Brain (organoid and tissue), 16 donors: ENCODE measurements at places on chromosomes 4 and X.

DNA sequence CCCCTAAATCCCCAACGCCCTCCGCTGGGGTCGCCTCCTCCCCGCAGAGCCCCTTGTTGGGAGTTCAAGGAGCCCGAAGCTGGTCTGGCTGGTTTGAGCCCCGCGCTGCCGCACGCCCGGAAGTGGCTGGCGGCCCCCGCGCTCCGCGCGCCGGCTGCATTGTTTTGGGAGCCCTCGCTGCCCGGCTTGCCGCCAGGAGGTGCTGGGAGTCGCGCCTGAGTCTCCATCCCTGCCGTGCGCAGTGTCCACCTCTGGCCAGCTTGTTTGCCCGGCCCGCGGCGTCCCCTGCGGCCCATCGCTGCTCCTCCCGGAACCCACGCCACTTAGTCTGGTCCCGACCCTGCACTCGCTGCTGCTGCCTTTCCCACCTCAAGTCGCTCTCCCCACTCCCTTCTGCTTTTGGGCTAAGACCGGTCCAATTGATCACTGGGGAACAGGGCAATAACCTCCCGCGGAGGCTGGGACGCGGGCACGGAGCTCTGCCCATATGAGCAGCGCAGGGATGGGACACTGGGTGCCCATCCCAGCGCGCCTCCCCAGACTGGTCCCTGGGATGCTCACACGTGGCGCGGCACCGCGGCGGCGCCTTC lies 2.2 kb upstream of the SFRP2 start:
- peak; percentile 72 for DNase-seq

- no peak for DNase-seq
These were observed 22.8 kb upstream of the SPON2 start for GRCh38 chr4:1195109-1195671.

DNA sequence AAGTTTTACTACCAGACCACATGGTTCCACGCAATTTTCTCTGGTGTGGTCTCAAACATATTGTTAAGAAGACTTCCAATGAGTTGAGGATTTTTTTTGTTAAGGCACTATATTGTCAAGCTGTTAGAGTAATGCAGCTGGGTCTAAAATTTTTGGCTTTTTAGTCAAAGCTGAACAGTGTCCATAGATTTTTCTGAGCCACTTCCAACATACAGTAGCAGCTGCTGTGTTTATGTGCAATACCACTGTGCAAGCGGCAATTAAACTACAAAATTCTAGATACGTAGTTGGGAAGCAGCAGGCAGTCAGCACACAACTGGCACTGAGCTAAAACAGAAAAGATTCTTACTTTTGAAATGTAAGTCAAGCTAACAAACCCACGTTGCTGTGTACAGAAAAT lies 1551.1 kb upstream of the AGA start:
- peak; percentile 42 for DNase-seq

GRCh38 chr4:1705732-1706131 lies 6.4 kb downstream of the SLBP start:
- no peak for DNase-seq

GRCh38 chr4:67546971-67547370 lies 1.7 kb upstream of the CENPC start:
- DNase-seq, result no peak

- DNase-seq, result no peak
These were observed 150.2 kb upstream of the HAND2 start for GRCh38 chr4:173680278-173680677.

DNA sequence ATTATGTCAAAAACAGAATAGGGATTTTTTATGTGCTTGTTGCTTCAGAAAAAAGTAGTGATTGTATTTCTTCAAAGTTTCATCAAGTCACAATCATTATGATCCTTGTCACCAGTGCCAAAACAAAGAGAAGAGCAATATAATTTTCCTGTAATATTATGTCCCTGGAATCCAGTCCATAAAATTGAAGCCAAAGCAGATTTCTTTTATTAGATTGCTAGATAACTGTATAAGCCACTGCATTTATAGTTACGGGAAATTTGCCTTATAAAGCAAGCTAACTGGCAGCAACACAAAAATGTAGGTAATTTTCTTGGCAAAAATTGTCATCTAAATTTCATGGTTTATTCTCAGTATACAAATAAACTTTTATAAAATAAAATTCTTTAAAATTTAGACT lies 296.1 kb upstream of the ANKRD50 start:
- no peak for DNase-seq

DNA sequence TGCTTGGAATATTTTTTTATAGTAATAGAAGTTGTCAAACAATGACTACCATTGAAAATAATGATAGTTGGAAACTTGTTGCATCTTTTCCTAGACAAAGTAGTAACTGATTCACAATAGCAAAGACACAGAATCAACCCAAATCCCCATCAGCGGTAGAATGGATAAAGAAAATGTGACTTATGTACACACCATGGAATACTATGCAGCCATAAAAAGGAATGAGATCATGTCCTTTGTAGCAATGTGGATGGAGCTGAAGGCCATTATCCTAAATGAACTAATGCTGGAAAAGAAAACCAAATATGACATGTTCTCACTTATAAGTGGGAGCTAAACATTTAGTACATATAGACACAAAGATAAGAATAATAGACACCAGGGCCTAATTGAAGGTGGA lies 49.7 kb downstream of the ATP10D start:
- DNase-seq, result no peak

GRCh38 chr4:76640353-76640910 lies 205.4 kb downstream of the SHROOM3 start:
- peak; percentile 47 for DNase-seq

GRCh38 chr4:172813359-172813923 lies 355.2 kb upstream of the GALNT7 start:
- DNase-seq, result no peak

DNA sequence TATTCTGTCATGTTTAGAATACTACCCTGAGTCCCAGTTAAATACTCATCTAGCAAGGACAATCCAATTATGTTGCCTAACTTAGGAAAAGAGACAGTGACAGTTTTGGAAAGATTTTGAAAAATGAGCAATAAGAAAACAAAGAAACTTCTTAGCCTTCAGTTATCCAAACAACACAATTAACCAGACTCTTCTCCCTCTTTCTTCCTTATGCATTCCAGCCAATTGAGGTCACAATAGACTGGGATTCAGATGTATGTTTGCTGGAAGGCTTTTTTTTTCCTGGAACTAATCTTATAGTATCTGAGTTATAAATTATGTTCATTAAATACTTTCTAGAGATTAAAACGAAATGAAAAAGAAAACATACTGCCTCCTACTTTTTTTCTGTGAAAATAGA lies 109.6 kb downstream of the GUCY2F start:
- no peak for DNase-seq

DNA sequence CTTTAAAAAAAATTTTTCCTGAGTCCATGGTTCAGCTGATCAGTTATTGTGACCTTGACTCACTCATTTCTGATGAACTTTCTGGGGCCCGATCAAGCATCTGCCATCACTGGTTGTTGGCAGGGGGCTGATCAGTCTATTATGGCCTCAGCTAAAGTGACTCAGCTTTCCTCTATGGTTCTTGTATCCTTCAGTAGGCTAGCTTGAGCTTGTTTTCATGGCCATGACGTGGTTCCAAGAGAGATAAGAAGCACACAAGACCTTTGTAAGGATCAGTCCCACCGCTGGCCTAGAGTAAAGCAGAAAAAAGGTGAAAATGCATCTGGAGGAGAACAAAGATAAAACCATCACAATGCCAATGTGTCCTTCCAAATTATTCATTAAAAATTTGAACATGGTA lies 29.8 kb upstream of the EPGN start:
- DNase-seq, result no peak

GRCh38 chr4:185311113-185311888 lies 84.4 kb downstream of the LRP2BP start:
- DNase-seq, result no peak

DNA sequence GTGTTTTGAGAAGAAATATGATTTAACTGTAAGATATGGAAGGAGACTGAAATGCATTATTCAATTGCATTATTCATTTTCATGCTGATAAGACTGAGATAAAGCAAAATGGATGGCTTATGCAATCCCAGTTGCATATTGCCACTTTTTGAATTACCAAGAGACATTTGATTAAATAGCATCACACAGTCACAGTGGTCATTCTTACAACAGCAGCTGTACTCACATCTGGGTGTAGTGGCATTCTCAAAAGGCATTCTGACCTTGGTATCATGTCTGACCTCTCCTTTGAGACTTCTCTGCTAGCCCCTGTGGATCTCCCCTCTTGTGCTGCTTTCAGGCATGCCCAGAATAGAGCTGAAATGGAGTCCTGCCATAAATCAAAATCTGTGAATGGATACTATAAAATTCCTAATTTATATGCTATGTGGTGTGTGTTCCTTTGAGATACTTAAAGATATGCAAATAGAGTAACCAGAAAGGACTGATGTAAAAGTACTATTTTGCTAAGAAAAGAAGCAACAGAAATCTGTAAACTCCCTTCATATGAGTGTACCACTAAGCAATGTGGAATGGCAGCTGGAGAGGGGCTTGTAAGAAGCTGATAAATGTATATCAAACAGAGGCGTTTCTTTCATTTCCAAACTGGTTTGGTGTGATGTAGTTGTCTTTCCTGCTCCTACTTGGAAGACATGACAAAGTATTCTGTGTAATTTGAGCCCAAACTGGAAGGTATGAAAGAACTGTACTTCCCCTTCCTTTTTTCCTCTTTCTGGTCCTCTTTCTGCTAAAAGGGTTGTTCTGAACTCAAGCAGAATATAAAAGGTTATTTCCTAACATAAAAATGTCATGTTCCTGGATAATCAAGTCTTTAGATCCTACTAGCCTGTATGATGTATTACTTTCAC lies 25.4 kb upstream of the METAP1 start:
- DNase-seq, result peak; percentile 39
